Hematopoietic multipotent progenitor cell (in vitro differentiated cells): ENCODE measurements at places on chromosomes 4 and X.

DNA sequence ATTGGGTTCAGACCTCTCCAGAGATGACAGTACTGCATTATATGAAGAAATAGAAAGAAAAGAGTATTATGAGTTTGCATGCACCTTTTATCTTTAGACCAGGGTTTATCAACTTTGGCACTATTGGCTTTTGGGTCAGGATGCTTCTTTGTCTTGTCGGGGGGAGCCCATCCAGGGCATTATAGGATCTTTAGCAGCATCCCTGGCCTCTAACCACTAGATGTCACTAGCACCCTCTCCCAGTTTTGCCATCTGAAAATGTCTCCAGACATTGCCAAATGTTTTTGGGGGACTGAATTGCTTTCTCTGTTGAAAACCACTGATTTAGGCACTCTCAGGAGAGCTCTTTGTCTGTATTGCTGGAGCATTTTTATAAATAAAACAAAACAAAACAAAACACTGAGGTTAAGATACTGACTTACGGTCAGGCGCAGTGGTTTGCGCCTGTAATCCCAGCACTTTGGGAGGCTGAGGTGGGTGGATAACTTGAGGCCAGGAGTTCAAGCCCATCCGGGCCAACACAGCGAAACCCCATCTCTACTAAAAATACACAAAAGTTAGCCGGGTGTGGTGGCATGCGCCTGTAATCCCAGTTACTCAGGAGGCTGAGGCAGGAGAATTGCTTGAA, 23.6 kb downstream of the CA5B start:
- no peak for DNase-seq

DNA sequence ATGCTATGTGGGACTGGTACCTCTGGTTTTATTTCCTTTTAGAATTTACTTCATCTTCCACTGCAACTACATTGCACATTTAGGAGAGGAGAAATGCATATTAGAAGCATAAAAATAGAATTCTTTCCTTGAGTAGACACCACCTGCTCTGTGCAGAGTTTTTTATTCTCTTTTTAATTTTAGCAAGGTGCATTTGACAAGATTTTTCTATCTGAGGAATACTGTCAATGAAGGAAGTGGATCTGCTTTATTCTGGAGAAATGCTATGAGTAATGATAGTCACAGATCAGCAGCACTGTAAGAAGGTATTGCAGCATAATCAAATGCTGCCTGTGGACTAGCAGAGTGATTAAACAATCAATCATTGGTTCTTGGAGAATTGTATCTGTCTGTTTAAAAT, 1038.3 kb downstream of the RAPGEF2 start:
- no peak for DNase-seq

- DNase-seq = no peak
These were observed 363.9 kb downstream of the MID1IP1 start for GRCh38 chrX:39165185-39165584.

DNA sequence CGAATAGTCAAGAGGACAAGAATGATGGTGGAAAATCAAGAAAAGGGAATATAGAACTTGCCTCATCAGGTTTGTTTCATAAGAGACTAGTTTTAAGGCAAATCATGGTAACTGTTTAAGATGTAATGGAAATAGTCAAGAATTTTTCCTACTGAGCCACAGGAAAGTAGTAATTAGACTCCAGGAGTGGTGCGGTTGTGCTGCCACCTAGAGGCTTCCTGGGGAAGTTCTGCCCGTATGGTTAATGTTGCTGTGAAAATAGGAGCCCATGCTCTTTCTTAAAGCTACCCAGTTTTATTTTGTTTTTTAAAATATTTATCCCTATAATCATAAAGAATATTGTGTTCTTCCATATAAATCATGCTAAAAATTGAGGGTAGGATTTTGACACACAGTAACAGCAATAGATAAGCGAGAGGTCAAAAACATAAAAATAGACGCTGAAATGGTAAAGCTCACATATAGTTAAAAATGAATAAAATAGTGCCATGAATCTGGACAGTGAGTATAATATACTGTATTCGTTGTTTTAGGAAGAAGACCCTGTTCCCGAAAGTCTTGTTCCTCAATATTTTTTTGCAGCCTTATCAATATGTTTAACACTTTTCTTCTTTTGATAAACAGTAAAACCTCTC, 87.0 kb downstream of the PHOX2B start:
- no peak for DNase-seq

DNA sequence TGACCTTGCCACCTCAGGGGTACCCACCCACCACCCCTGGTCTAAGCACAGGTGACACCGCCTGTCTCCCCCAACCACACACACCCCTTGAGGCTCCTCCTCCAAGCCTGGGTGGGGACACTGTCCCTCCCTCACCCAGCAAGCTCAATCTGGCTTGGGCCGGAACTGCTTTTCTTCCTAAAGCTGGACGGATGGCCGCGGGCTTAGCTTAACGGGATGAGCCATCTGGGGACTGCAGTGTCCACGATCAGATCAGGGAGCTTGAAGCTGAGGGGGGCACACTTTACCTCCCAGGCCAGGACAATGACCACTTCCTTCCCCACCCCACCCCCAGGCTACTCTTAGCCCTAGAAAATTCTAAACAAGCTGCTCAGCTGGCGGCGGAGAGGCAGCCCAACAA, 1.0 kb upstream of the SLC6A8 start:
- DNase-seq = no peak

DNA sequence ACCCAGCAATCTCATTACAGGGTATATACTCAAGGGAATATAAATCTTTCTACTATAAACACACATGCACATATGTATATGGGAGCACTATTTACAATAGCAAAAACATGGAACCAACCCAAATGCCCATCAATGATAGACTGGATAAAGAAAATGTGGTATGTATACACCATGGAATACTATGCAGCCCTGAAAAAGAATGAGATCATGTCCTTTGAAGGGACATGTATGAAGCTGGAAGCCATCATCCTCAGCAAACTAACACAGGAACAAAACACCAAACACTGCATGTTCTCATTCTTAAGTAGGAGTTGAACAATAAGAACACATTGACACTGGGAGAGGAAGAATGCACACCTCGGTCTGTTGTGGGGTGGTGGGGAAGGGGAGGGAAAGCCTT, 80.6 kb upstream of the TBX22 start:
- no peak for DNase-seq

DNA sequence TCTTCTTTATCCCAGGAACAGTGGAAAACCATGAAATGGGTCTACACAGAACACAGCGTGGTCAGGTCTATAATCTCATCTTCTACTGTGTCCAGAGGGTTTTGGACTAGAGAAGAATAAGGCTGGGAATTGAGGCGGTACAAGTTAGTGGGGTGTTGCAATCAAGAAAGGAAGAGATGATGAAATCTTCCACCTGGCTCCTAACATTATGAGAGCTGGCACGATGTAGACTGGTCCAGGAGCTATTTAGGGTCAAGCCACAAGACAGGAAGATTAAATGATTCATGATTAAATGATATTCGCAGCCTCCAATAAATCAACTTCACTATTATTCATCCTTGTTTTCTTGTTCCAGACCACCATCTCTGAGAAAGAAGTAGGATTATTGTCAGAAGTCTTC, 88.0 kb downstream of the ARSF start:
- no peak for DNase-seq

GRCh38 chrX:124338733-124339514, 6.5 kb downstream of the TEX13D start:
- DNase-seq = no peak

GRCh38 chr4:96312046-96312685, 472.3 kb downstream of the PDHA2 start:
- DNase-seq = no peak

GRCh38 chrX:68922013-68922412, 93.2 kb downstream of the EFNB1 start:
- DNase-seq = peak; percentile 90
